Pulmonary artery endothelial cell (primary cell): ENCODE measurements at places on chromosomes 6 and 20. TPM values are rescaled to one million over a fixed set of nuclear protein-coding genes. Genes with fewer than 3 reads are reported as not detected.

- DNase-seq, result no peak
These were observed 8.4 kb downstream of the FOXS1 start for GRCh38 chr20:31836853-31837608.

DNA sequence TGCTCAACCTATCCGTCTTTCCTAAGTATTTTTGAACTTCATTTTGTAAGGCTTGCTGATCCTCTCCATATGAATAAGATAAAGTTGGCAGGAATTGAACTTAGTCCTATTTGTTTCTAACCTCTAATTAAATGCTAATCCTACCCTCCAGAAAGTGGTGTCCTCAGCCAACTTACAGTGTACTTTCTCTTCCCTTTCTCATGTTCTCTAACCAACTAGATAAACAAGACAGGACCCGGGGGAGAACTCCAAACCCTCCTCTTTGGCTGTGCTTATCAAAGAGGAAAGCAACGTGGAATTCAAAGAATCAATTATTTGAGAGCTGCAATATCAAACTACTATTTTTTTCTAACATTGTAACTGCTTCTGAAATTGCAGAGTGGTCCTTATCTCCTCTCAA is 56.5 kb upstream of the NRSN1 start:
- DNase-seq, result no peak

DNA sequence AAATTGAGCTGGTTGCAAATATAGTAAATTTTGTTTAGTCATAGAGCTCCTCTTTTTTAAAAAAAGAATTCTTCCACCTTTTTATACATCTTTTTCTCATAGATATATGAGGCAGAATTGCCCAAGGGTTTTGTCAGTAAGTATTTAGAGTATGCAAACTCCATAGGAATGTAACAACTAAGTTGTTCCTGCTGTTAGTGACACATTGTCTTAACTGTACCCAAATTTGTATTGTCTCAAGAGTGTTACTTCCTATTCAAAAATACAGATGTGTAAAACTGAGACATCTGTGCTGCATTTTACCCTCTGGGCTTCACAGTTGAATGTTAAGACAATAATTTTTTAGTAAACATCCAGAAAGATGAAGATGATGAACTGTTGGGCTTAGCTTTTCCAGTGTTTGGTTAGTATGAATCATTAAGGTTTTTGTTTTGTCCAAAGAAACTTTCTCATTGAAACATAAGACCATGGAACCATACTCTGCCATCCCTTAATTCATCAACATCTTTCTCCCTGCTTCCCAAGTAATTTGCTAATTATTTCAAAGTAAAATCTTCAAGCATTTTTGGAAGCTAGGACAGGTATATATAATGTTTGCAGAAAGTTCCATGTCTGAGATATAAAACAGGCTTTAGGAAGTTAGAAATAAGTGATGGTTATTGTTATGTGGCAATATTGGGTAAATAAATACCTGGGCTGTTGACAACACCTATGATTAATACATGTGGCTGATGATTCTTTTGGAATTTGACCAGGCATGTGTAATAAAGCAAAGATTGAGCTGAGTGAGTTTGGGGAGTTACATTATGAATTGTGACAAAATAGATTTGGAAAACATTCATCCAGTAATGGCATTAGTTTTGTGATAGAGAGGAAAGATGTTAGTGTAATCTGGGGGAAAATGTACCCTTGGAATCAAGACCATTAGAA is 11.2 kb downstream of the OGFRL1 start:
- DNase-seq, result no peak

Gene RAET1G
- 0.13 and 0.67 TPM in 2 replicates for total RNA-seq

Gene TMEM170B
- 5.4 and 5.6 TPM in 2 replicates for total RNA-seq

Gene OR11A1
- total RNA-seq, result not detected in 2 replicates

Gene CDYL
- total RNA-seq, result 26.7 and 47.2 TPM in 2 replicates

Gene SOBP
- 2.6 and 2.8 TPM in 2 replicates for total RNA-seq
